H9 (cell line): ENCODE measurements at places on chromosomes 3 and 15. TPM values are rescaled to one million over a fixed set of nuclear protein-coding genes. Genes with fewer than 3 reads are reported as not detected.

DNA sequence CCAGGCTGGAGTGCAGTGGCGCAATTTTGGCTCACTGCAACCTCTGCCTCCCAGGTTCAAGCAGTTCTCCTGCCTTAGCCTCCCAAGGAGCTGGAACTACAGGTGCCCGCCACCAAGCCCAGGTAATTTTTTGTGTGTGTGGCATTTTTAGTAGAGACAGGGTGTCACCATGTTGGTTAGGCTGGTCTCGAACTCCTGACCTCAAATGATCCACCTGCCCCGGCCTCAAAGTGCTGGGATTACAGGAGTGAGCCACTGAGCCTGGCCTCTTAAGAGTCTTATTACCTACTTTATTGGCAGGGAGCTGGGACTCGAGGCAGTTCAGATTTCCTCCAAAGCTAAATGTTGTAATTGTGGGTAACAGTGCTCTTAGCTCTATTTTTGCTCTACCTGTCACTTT is 16.4 kb downstream of the PXYLP1 start:
- DNase-seq = no peak

DNA sequence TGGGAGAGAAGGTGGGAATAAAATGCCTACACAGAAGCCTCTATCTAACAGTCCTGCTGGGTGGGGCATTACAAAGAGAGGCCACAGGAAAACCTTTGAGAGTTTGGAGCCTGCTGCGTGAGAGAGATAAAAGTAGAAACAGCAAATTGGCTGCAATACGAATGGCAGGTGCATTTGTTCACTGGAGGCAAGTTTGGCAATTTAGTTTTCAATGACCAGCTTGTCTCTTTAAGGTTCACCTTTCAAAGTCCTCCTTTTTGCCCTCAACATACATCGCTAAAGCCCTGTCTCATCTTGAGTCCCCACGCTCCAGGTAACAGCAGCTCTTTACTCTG is 405.7 kb downstream of the LSAMP start:
- no peak for DNase-seq

GRCh38 chr3:53154881-53155285 is 6.1 kb upstream of the PRKCD start:
- DNase-seq = no peak

- no peak for DNase-seq
Observed at GRCh38 chr3:115766587-115767482, 143.5 kb downstream of the GAP43 start.

GRCh38 chr3:160180581-160181216 is 44.5 kb upstream of the C3orf80 start:
- DNase-seq = no peak

DNA sequence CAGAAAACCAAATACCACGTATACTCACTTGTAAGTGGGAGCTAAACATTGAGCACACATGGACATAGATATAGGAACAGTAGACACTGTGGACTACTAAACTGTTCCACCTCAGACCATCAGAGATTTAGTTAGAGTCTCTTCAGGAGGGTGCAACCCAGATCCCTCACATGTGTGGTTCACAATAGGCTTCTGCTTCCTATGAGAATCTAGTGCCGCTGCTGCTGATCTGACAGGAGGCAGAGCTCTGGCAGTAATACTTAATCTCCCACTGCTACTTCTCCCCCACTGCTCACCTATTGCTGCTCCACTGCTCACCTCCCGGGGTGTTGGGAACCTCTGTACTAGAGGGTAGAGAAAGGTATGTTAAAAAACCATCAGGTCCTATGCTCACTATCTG is 533.3 kb downstream of the NSUN3 start:
- DNase-seq = no peak

DNA sequence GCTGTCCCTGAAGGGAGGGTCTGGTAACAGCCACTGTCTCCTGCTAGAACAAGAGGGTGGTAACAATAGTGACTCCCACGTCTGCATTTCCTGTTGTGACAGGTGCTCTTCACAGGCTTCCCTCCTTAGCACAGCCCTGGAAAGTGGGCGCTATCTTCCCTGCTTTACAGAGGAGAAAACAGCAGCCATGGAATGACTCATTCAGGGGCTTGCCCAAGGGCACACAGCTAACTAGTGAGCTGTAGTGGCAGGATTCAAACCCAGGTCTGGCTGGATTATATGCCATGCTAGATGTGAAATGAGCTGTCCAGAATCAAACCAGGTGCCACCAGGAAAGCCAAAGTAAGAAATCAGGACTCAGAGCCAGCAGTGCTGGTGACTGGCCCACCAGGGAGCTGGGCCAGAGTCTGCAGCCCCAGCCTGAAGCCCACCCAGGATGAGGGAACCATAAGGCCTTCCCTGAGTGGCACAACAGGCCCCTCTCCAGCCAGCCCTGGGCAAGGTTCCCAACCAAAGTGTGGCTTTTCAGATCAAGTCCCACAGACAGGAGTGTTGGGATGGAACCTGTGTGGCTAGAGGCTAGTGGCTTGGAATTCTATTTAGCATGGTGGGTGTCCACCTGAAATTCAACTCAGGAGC is 102.4 kb downstream of the ETFA start:
- no peak for DNase-seq

DNA sequence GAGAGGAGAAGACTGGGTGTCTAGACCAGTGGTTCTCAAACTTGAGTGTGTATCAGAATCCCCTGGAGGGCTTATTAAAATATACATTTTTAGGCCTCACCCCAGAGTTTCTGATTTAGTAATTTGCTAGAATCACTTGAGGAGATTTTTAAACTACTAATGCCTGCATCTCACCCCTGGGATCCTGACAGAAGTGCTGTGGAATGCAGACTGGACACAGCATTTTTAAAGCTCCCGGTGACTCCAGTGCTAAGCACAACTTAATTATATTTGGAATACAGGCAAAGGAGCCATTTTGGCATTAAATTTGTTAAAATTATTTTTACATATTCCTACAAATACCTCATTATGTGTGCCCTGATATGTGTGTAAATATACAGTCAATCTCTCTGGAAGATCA is 26.7 kb upstream of the COL6A6 start:
- DNase-seq = no peak

GRCh38 chr15:89400116-89400781 is 65.6 kb upstream of the POLG start:
- peak; percentile 54 for DNase-seq

The EOMES gene
- 1.7 and 2.0 TPM in 2 replicates for total RNA-seq

The AMT gene
- 38.8 and 41.2 TPM in 2 replicates for total RNA-seq

The CLDN16 gene
- not detected in 2 replicates for total RNA-seq
